ENCODE measurements at places on chromosomes 5 and 9.

DNA sequence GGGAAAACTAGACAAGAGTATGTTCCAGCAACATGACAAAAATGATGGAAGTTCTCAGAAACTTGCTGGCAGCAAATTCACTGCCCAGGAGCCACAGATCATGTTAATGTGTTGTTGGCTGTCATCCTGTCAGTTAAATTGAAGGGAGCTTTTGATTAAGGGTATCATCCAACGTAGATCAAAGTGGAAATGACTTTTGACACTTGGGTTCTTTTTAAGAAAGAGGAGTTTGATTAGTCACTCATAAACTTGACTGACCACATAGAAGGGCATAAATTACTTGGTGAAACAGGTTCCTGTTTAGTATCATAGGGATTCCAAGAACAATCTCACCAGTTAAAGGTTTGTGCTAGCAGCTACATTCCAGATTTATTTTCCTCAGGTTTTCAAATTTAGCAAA, 288.7 kb downstream of the CSNK1G3 start:
- no peak for DNase-seq

- DNase-seq: no peak
Measured at GRCh38 chr5:106307265-106307664, 1363.5 kb downstream of the EFNA5 start.

GRCh38 chr5:39058178-39058921, 15.8 kb downstream of the RICTOR start:
- no peak for DNase-seq

- no peak for DNase-seq
Measured at GRCh38 chr5:90092734-90093133, 316.8 kb downstream of the CETN3 start.

DNA sequence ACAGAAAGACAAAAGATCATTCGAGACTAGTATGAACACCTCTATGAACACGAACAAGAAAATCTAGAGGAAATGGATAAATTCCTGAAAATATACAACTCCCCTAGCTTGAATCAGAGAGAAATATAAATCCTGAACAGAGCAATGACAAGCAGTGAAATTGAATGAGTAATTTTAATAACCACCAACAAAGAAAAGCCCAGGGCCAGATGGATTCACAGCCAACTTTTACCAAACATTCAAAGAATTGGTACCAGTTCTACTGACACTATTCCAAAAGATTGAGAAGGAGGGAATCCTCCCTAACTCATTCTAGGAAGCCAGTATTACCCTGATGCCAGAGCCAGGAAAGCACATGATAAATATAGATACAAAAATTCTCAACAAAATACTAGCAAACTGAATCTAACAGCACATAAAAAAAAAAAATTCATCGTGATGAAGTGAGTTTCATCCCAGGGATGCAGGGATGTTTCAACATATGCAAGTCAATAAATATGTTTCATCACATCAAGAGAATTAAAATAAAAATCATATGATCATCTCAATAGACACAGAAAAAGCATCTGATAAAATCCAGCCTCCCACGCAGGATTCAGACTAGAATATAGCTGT, 25.2 kb upstream of the PTGER4 start:
- DNase-seq: no peak

- no peak for DNase-seq
Measured at GRCh38 chr9:74784506-74784905, 103.2 kb downstream of the TRPM6 start.

DNA sequence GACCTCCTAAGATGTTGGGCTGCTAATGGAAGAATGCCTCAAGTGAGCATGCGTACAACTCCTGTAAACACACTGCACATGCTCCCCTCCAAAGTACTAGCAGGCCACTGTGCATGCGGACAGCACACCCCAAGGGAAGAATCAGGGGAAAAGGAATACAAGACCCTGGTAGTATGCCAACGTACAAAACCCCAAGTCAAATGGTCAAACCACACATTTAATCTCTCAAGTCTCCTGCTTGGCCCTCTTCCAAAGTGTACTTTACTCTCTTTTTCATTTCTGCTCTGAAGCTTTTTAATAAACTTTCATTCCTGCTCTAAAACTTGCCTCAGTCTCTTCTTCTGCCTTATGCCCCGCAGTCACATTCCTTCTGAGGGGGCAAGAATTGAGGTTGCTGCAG, 466.4 kb downstream of the DMRTA1 start:
- DNase-seq: no peak

DNA sequence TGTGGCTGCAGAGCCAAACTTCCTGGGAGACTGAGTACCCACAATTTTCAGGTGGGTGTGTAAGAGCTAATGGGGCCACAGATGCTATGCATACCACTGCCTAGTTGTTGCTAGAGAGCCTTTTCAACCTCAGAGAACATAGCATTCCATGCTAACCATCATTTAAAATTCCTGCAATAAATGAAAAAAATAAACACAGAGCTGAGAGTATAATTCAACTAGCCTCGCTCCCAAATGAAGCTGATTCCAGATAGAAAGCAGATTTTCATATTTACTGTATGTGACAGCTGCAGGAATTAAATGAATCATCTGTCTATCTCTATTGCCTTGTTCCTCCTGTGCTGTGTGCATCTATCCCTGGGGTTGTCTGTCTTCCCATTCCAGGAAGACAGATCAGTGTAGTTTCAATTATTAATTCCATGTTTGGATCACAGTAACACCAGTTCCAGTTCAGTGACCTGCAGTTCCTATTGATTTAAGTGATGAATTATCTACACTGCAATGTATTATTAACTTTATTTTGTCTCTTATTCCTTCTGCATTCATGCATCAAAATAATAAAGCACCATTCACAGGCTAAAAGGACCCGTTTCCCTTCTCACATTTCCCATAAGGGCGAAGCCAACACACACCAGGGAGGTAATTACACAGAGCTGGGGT, 324.5 kb downstream of the SLIT3 start:
- DNase-seq: no peak

DNA sequence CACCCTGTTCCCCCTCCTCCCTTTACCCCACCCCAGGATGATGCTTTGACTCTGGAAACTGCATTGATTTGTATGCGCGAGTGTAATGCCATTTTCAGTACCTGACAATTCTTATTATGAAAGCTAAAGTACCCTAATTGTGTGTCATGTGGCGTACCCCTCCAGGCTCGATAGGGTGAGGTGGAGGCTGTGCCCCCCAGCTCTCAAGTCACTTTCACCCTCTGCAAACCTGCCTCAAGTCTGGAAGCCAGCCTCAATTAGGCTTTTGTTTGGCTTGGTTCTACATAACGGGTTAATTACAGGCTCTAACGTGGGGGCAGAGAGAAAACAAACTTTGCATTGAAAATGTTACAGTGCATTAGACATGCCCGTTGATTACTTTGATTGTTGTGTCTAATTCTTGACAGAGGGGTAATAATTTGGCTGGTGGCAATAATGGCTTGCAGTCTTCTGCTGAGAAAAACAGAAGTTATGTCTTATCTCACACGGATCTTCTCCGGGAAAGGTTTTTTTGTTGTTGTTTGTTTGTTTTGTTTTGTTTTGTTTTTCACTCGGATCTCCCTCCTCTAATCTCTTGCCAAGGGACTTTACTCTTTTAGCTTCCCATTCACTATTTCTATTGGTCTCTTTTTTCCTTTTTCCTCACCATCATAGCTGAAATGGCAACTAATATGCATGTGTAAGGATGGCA, 12.6 kb downstream of the ISL1 start:
- no peak for DNase-seq

DNA sequence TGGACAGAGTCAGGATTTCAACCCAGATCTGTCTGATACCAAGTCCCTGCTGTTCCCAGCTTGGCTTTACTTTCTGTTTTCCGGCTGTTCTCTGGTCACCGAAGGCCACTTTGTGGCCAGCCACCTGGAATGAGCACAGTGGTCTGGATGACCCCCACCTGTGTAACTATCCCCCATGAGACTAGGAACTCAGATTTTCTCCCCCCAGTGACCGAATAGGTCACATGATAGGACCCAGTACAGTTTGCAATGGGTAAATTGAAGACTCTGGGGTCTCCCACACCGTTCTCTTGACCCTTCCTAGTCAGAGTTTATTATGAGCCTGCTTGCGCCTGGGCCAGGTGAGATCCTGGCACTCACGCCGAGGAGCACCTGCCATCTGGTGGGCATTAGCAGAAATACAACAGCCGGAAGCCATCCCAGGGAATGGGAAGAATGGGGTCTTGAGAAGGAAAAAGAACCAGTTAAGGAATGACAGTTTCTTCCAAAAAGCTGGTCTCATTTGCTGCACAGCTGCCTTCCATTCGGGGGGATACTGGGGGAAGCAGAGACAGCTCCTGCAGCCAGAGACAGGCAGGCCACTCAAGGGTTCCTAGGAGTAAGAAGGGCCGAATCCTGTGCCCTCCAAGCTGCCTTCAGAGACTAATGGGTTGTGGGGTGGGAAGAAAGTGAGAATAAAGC, 7.1 kb downstream of the PHYHD1 start:
- peak; percentile 44 for DNase-seq

All from stimulated activated CD4-positive, alpha-beta T cell treated with anti-CD3 and anti-CD28 coated beads, Interleukin-12 subunit alpha, Interleukin-12 subunit beta, amount 100 ng/mL, for 48 hours (primary cell).